NCI-H460 (cell line): ENCODE measurements at places on chromosomes 6 and 20.

DNA sequence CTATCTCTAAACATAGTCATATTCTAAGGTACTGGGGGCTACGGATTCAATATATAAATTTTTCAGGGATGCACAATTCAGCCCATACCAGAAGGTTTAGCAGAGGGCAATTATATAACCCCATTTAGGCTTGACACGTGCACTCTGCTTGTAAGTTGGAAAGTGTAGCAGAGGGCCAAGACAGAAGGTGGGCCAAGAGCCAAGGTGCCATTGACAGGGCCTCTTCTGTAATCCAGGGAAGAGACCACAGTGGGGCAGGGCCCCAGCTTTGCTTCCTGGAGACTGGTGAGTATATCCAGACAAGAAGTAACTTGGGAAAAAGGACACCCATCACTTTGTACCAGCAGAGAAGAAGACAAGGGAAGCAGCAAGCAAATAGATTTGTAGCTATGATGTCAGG lies 672.4 kb upstream of the MARCKS start:
- DNase-seq, result no peak

- no peak for DNase-seq
Measured at GRCh38 chr6:41022294-41022693, 16.7 kb downstream of the UNC5CL start.

DNA sequence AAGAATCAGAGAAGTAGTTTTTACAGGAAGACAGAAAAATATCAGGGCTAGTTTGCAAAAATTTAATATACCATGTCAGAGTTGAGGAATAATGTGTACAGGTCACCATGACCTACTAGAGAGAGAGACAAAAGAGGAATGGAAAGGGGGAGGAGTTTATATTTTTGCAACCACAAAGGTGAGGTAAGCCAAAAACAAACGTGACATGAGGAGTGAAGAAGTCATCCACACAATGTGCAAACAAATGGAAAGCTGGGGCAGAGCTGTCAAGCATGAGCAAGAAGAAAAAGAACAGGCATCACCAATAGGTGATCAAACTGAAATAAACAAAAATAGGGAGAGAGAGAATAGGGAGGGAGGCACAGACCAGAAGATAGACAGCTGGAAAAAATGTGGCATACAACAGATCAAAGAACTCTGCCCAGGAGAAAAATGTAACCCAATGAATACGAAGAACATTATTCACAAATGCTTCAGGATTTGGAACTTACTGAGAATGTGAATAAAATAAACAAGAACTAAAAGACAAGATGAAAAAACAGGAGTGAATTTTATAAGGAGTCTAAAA lies 15.5 kb downstream of the RARS2 start:
- no peak for DNase-seq

- no peak for DNase-seq
Measured at GRCh38 chr6:24131751-24132150, 5.7 kb downstream of the NRSN1 start.

- no peak for DNase-seq
Measured at GRCh38 chr6:137033828-137034227, 10.9 kb downstream of the IL20RA start.

GRCh38 chr6:38355519-38355918 lies 284.2 kb downstream of the BTBD9 start:
- DNase-seq, result no peak

DNA sequence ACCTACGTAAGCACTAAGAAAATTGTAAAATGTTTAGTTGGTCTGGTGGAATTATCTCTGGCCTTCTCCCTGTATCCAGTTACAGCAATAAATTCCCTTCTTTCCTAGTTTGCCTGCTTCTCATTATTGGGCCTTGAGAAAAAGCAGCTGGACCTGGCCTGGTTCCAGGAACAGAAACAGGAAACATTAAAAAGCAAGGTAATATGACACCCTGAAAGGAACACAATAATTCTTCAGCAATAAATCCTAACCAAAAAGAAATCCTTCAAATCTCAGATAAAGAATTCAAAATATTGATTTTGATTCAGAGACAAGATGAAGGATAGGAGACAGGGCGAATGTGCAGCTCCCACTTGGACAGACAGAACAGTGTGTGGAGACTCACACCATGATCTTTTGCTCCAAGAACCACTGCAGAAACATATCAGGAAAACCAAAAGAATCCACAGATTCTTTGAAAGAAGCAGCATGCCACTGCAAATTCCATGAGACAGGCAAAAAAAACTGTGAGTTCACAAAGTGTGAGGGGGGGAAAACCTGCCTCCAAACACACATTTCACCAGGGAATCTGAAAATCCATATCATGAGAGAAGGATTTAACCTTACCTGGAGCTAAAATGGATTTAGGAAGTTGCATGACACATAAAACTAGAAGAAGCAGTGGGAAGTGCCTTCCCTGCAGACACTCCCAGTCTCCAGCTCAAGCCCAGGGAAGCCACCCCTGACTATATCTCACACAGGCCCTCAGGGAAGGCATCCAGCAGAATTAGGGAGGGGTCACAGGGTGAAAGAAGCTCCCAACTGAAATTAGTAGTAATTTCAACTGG lies 28.9 kb downstream of the TREM1 start:
- DNase-seq, result no peak

DNA sequence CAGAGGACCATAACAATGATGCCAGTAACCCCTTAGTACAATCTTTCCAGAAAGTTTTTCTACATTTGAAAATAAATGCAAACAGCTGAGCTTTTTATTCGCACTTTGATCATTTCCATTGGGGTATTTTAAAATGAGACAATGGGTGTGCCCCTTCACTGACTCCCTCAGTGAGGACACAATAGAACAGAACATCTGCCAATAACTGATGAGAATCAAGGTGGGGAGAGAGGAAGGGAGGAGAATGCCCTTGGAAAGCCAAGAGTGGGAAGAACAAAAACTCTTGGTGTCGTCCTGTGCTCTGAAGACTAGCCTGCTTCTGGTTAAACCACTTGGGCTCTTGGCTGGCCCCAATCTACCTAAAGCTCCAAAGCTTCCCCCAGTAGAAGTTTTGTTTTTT lies 66.0 kb downstream of the KIF13A start:
- no peak for DNase-seq
